Fibroblast of skin of abdomen (primary cell): ENCODE measurements at places on chromosomes 13 and 19.

DNA sequence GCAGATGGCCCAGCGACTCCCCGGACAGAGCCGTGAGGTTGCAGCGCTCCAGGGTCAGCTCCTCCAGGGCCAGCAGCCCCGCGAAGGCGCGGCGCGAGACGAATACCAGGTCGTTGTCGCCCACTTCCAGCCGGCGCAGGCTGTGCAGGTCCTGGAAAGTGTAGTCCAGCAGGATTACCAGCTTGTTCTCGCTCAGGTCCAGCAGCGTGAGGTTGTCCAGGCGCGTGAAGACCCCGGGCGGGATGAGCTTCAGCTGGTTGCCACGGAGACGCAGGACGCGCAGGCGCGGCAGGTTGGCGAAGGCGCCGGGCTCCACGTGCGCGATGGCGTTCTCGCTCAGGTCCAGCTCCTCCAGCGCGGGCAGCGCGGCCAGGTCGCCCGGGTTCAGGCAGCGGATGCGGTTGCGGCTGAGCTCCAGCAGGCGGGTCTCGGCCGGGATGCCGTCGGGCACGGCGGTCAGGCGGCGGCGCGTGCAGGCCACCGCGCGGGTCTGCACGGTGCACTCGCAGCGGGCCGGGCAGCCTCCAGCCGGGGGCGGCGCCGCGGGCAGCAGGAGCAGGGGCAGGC lies 9.3 kb upstream of the PEAK3 start:
- no peak for DNase-seq

- DNase-seq: no peak
Observed at GRCh38 chr13:35349052-35349451, 127.4 kb downstream of the MAB21L1 start.

- DNase-seq: no peak
Observed at GRCh38 chr19:54518844-54519243, 16.2 kb downstream of the LAIR2 start.

DNA sequence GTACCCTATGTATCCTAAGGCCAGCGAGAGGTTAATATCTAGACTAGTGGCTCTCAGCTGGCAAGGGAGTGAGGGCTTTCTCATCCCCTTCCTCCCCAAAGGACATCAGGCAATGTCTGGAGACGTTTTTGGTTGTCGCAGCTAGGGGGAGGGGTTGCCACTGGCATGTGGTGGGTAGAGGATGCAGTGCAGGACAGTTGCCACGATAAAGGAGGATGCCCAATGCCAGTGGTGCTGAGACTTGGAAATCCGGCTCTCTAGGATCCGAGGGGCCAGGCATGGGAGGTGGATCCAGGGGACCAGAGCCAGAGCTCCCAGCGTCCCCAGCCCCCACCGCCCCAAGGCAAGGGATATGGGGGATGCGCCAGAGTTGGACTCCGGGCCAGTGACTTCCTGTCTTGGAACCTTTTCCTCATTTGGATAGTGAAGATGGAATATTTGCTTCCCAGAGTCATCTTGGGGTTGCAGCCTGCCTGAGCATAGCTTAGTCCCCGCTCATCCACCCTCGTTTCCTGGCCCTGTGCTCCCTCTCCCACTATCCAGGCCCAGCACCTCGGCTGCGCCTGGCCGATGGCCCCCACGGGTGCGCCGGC lies 4.9 kb downstream of the SSC5D start:
- peak; percentile 37 for DNase-seq

- no peak for DNase-seq
Observed at GRCh38 chr19:23403581-23404324, 8.5 kb upstream of the ZNF91 start.

DNA sequence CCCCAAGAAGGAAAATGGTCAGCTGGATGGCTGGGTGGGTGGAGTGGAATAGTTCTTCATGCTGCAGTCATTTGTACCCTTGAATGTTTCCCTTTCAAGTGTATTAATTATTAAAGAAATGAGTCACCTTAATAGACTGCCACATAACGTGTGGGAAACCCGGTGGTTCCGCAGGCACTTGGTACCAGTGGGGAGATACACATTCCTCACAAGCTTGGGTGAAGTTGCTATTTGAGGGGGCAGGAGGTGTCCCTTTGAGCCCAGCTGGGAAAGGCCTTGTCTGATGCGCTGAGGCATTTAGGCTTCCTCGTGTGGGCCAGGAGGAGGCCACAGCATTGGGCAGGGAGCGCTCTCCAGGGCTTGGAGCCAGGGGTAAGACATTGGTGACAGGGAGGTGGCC lies 57.7 kb downstream of the ATP8A2 start:
- DNase-seq: no peak

DNA sequence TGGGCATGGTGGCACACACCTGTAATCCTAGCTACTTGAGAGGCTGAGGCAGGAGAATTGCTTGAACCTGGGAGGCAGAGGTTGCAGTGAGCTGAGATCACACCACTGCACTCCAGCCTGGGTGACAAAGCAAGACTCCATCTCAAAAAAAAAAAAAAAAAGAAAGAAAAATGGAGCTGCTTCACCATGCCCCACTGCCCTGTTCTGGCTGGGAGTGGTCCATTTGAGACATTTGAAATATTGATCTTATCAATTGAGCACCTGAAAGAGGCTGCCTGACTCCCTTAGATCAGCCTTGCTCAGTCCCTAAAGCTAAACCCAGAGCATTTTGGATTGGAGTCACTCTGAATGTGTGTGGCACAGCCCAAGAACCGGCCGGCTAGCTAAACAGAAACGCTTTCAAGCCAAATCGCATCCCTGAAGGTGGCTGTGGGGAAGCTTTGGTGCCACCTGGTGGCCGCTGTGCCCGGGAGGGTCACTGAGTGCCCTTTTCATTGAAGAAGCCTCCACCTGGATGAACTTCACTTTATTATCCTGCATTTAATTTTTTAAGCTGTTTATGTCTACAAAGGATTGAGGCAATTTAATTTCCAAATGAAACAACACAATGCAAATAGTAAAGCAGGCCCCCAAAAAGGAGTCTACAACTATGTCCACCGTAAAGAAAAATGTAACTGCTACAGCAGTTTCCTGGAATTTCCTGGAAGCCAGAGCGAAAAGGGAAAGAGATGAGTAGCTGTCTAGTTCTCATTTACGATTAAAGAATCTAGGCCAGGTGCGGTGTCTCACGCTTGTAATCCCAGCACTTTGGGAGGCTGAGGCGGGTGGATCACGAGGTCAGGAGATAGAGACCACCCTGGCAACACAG lies 53.1 kb upstream of the SERPINE3 start:
- peak; percentile 59 for DNase-seq

DNA sequence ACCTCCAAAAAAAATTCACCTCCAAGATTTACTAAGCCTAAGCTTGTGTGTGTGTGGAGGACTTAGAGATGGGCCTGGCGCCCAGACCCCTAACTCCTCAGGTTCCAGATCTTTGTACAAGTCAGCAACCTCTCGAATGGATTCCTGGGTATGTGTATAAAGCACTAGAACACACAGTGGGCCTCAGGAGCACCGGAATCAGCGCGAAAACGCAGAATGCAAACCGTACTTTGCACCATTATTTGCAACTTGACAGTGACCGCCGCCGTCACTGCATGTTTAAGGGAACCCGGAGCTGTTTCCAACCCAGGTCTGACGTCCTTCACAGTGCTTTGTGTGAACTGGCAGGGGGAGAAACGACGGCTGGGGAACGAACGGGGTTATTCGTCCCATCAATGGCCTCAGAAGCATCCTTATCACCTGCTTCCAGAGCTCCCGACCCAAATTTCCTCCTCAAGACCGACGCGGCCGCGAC lies 688 bp downstream of the ZNF606 start:
- DNase-seq: peak; percentile 5

DNA sequence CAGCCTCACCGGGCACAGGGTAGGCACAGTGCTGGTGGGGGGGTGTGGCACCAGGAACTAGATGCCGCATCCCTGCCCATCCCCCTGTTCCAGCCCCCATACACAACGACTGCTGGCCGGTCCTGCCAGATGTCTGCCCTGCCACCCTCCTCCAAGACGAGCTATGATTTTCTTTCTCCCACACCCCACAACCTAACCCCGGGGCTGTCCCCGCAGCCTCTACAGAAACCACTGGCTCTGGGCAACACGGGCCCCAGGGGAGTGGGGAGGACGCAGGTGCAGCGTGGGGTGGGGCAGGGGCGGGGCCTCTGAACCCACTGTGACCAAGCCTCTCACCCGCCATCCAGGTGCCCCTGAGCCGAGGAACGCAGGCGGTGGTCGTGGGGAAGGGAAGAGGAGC lies 15.5 kb downstream of the PGLS start:
- DNase-seq: no peak

DNA sequence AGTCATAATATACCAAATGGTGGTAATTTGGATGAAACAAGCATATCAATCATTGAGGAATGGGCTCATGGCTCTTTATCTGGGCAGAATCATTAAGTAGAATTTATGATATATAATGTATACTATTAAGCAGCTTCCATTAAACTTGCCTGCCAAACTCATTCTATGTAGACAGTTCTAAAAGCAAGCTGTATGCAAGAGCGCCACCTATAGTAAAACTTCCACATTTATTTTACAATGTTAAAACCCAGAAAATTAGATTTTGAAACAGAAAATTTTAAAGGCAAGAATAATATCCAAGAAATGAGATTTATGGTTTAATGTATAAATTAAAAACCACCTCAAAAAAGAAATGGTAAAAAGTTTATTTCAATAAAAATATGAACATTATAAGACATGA lies 161.5 kb downstream of the MZT1 start:
- peak; percentile 42 for DNase-seq

DNA sequence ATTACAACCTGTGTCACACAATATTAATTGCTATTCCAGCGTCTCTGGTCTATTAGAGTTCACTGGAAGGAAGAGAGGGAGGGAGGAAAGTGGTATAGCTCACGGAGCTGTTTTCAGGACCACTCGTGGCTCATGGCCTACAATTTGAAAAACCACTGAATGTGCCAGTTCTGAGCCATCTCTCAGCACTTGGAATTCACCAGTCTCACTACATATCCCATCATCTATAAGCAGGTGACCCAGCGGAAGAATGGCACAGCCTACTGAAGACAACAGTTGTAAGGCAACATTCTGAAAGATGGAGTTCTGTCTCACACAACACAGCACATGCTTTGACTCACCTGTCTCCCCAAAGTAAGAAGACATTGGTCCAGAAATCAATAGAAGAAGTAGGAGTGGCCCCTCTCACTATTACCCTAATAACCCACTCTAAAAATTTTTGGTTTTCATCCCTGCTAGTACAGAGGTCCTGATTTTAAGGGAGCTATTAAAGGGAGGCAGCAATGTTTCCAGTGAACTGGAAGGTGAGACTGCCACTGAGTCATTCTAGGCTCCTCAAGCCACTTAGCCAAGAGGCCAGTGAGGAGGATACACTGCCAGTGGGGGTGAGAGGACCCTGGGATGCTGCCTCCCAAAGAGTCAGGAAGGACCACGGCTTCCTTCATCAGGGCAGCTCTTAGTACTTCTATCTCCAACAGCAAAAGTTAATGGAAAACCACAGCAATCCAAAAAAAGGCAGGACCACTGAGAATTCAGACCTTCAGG lies 50.0 kb upstream of the DOCK9 start:
- no peak for DNase-seq

- DNase-seq: no peak
Observed at GRCh38 chr13:78566631-78567030, 36.7 kb downstream of the POU4F1 start.

DNA sequence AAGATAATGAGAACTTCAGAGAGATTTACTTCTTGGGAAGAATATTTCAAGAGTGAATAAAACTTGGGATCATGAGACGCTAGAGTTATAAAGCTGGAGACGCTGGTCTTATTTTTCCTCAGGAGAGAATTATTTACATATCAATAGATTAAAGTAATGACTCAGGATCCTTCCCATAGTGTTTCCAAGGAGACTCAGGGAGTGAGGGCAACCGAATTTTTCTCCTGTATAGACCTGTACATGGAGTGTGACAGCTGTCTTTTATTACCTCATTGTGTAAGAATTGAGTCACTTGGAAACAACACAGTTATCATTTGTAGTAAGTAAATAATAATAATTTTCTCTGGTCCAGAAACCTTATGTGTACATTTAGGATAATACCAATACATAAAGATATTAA lies 1905.5 kb downstream of the OLFM4 start:
- DNase-seq: no peak

GRCh38 chr19:55158848-55159749 lies 1.6 kb upstream of the TNNI3 start:
- DNase-seq: no peak

DNA sequence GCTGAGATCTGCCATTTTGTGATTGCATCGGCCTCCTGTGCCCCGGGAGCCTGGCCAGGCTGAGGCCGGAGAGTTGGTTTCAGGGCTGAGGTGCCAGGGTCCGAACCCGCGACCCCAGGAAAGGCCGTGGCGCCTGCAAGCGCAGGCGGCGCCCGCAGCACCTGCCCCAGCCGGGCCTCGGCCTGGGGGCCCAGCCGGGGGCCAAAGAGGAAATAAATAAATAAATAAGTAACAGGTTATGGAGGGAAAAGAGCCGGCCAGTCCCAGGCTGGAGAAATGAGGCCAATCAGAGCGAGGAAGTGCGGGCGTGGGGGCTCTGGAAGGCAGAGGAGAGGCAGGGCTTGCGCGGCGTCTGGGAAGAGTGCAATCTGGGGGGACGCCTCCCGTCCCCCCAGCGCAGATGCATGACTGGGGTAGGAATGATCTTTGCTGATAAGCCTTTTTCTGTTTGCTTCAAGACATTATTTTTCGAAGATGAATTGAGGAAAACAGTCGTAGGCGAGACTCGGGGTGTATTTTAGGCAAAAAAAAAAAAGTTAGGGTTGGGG lies 145.6 kb upstream of the ZNF536 start:
- DNase-seq: peak; percentile 35

GRCh38 chr13:49439609-49440008 lies 4.3 kb downstream of the CAB39L start:
- DNase-seq: no peak

DNA sequence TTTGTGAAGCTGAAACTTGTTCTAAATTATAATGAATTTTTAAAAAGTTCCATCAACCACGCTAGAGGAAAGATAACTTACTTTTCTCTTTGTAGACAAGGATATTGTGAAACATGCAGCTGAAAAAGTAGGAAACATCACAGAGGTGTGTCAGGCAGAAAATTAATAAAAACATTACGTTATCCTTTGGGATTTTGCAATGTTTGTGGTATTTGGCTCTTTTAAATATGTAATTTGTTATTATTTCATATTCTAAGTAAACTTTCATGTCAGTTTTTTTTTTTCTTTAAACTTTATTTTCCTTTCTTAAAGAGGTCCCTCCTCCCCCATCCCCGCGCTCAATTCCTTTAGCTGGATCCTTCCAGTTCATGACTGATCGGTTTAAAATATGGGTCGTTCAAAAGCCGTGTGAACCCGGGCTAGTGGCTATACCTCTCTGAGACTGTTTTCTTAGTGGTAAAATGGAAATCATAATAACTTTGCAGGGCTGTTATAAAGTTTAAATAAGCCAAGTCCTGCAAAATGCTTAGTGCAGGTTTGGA lies 740 bp upstream of the CCDC61 start:
- no peak for DNase-seq

GRCh38 chr19:6423499-6424194 lies 964 bp downstream of the KHSRP start:
- DNase-seq: peak; percentile 40

DNA sequence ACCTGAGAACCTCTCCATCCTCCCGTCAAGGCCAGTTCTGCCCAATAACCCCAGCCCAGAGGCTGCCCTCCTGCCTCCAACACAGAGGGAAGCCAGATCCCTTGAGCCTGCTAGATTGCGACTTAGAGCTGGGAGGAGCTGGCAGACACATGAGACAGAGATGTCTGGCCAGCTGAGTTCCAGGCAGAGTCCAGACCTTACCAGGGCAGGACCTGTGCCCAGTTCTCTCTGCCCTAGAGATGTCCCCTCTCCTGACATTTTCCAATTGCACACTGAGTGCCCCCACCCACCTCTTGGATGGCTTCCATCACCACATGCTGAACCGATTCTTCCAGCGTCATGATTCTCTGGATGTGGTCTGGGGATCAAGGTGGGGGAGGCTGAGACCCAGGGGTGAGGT lies 3.0 kb downstream of the HOOK2 start:
- no peak for DNase-seq

- DNase-seq: peak; percentile 87
Observed at GRCh38 chr13:106471957-106472543, 63.4 kb downstream of the EFNB2 start.
